ENCODE measurements at places on chromosomes 4 and X.
A peak's percentile ranks its signal among the peaks of the same experiment; 100 is the strongest.

GRCh38 chr4:89531932-89532640 lies 224.5 kb upstream of the GPRIN3 start:
- no peak for DNase-seq

GRCh38 chr4:53100501-53101190 lies 238.5 kb downstream of the RASL11B start:
- DNase-seq = no peak

GRCh38 chrX:153708415-153708814 lies 15.8 kb downstream of the BCAP31 start:
- DNase-seq = peak; percentile 75

DNA sequence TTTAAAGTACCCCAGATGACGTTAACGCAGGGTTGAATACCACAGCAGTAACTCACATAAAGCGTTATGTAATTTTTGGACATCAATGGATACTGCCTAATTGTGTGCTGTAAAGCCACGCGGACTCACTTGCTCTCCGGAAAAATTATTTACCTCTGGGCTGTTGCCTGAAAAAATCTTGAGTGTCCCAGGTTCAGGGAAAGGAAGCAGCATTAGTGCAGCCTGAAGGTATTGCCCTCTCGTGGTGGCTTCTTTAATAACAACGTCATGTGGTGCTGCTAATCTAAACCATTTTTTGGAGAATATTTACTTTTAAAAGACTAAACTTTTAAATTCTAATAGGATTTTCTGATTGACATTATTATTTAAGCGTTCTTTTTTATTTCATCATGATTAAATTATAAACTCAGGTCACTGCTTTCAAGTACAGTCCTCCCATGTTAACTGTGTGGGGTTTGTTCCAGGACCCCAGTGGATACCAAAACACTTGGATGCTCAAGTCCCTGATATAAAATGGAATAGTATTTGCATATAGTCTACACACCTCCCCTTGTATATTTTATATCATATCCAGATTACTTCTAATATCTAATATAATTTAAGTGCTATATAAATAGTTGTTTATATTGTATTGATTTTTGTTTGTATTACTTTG lies 384.8 kb downstream of the FAM133A start:
- DNase-seq = peak; percentile 14

- no peak for DNase-seq
These were observed 47.8 kb downstream of the NIPAL1 start for GRCh38 chr4:48064349-48064748.

DNA sequence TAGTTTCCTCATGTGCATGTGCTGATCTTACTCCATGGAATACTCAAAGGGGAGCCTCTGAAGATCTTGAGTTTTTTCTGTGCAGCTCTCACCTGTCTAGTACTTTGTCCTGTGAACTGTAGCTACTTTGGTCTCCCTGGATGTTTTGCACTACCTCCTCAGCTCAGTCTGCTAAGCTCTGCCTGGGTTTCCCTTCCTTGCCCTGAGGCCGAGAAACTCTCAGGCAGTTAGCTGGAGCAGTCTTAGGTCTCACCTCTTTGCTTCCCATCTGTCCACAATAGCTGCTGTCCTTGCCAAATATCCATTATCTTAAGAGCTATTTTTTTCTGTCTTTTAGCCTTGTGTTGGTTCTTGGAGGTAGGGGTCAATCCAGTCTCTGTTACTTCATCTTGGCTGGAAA lies 11.6 kb downstream of the THAP6 start:
- DNase-seq = no peak

DNA sequence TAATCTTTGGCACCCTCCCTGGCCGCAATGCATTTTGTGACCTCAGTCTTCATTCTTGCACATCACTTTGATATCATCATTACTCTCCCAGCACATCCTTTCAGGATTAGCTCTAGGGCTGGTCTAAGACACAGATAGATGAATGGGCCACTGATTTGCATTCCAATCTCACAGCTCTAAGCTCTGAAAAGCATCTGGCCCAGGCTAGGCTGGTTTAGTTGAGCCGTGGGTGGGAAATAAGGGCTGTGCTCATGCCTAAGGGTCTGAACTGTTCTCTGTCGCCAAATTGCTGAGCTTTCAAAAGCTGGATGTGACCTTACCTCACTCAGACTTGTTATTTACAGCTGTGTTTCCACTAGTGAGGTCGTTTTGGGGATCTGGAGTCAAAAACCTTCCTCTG lies 30.0 kb upstream of the SLC9A7 start:
- no peak for DNase-seq

- DNase-seq = no peak
These were observed 511.7 kb upstream of the KLHL4 start for GRCh38 chrX:87005885-87006284.

DNA sequence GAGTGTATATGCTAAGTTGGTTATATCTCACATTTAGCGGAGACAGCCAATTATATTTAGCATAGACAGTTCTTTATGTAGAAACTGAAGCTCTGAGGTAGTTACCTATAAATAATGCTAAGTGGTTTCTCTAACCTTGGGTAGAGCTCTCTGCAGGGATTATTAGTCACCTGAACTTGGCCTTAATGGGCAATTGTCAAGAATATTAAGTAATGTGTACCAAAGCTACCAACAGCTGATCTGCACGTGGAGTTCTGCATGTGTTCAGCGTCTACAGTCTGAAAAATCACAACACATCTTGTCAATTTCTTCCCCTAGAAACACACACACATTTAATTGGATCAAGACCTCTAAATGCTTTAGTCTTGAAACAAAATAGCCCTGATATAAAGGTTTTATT lies 740.6 kb upstream of the FAM241A start:
- no peak for DNase-seq

DNA sequence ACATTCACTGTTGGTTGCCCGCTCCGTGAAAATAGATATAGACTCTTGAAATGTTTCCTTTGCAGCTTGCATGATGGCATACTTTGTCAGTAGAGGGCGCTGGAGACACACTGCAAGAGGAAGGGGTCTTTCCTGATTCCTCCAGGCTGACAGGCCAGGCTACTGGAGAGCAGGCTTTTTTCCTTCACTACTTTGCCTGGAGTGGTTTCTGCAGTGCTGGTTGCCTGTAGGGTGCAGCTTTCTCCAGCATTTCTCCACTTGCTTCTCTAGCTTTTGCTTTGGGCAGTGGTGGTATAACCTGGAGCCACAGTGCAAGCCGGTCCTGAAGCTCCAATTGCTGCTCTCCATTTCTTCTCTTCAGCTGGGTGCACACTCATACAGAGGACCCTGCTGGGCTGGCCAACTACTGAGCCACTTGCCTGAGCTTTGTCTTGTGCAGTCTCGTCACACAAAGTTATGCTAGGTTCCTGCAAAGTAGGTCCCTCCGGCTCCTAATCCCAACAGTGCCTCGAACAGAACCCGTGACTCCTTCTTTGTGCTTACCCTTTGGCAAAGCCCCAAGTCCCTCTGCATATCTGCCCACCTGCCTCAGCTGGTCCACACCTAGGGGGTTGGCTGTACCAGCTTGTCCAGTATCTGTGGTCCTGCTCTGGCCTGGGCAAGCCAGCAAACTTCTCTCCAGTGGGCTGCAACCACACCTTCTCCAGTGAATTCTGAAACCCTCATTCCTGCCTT lies 46.3 kb downstream of the RASSF6 start:
- peak; percentile 43 for DNase-seq

DNA sequence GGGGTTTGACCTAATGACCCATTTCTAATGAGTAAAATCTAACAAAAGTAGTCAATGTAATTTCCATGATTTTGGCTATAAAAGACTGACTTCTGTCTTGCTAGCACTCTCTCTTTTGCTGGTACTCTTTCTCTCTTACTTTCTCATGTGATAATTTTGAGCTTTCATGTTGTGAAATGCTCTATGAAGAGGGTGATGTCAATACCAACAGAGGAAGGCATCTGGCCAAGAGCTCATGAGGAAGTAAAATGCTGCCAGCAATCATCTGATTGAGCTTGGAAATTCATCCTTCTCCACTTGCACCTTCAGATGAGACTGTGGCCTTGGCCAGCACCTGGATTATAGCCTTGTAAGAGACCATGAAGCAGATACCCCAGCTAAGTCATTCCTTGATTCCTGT lies 347.7 kb downstream of the HS3ST1 start:
- no peak for DNase-seq

- DNase-seq = peak; percentile 76
These were observed 45.0 kb upstream of the MSANTD1 start for GRCh38 chr4:3203971-3204431.

DNA sequence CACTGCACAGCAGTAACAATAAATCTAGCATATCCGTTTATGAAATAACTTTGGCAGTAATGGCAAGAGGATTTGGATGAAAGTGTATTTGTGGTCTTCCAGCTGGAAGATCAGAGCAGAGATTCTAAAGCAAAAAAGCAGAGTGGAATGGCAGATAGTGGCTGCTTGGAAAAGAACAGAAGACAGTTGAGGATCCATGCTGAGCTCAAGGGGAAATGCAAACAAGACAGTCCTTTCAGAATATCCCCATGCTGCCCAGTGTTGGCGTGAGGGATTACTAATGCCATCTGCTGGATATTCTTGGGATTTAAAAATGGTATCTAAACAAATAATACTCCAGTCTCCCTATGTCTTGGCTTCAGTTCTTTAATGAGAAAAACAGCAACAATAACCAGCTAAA lies 629.1 kb upstream of the ATOH1 start:
- DNase-seq = peak; percentile 35

DNA sequence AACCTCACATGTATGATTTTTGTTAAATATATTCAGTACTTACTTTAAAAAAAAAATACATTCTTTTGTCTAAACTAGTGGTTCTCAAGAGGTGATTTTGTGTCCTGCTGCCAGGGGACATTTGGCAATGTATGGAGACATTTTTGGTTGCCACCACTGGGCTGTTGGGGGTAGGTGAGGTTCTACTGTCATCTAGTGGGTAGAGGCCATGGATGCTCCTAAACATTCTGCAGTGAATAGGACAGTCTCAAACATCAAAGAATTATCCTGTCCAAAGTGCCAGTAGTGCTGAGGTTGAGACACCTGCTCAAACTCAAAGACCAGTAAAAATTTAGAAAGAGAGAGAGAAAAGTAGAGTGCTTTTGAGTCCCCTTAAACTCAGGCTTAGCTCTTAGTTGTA lies 32.9 kb upstream of the PGM2 start:
- DNase-seq = peak; percentile 14

DNA sequence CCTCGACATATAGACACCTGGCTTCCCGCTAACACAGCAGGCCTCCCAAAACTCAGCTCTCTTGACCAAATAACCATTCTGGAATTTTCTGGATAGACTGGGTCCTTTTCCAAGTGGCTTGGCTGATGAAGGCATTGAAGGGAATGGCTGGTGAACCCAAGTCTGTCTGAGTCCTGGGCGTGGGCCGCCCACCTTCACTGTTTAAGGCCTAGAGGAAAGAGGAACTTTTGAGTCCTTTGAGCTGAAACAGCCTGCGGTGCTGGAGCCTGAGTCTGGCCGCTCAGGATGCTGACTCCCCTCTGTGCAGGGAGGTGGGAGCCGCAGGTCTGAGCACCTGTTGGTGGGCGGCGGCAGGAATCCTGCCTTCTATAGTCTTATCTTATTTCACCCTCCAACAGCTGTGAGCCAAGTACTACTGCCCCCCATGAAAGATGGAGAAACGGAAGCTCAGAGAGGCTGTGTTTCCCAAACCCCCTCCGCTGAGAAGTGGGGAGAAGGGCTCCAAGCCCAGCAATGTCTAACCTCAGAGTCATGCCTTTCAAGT lies 23.4 kb downstream of the ACOX3 start:
- no peak for DNase-seq

DNA sequence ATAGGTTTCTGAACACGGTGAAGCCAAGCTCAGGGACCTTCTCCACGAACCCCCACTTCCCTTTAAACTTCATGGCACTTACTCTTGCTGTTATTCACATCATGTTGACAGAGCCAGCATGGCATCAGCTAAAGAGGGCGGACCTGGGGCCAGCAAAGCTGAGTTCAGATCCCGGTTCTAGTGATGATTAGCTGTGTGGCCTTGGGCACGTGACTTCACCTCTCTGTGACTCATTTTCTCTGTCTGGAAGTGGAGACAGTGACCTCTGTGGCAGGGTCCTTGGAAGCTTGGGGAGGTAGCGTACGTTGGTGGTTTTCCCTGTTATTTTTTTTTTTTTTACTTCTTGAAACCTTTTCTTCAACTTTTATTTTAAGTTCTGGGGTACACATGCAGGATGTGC lies 13.4 kb downstream of the EVC start:
- no peak for DNase-seq

DNA sequence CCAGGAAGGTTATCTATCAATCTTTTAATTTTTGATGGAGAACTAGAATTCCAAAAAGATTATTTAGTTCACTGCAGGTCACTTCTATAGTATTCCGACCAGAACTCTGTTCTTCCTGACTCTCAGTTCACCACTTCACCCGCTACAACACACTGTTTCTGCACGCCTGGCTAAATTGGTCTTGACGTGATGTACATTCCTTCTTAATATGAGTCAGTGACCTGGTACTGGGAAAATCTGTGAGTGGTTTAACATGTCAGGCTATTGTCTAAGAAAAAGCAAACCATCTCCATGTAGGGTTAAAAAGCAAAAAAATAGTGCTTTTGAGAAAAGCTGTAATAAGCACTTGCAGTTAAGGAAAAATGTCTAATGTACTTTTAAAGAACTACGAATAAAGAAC lies 120.4 kb downstream of the NDST3 start:
- DNase-seq = no peak

GRCh38 chr4:186074189-186074588 lies 5.2 kb downstream of the TLR3 start:
- DNase-seq = no peak

DNA sequence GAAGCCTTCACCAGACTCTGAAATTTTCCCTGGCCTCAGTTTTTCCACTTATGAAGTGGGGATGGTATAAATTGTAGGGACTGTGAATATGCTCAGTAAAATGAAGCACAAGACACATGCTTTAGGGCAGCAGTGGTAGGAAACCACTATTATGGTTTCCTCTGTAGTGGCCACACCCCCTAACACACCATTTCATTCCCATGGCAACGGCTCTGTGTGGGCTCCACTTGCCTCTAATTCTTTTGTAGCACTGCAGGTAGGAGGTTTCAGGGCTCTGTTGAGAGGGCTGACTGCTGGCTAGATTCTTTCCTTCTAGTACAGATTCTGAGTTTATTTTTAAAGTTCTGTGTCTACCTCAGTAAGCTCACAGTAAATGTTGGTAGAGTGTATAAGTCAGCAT lies 3.5 kb upstream of the VMA21 start:
- DNase-seq = no peak

- no peak for DNase-seq
These were observed 879 bp downstream of the FOXP3 start for GRCh38 chrX:49263631-49264030.

Measured in AG08396 (cell line).